ENCODE measurements at places on chromosomes 11 and 22.

- no peak for DNase-seq
Observed at GRCh38 chr11:123062892-123063825, 1.2 kb upstream of the HSPA8 start.

DNA sequence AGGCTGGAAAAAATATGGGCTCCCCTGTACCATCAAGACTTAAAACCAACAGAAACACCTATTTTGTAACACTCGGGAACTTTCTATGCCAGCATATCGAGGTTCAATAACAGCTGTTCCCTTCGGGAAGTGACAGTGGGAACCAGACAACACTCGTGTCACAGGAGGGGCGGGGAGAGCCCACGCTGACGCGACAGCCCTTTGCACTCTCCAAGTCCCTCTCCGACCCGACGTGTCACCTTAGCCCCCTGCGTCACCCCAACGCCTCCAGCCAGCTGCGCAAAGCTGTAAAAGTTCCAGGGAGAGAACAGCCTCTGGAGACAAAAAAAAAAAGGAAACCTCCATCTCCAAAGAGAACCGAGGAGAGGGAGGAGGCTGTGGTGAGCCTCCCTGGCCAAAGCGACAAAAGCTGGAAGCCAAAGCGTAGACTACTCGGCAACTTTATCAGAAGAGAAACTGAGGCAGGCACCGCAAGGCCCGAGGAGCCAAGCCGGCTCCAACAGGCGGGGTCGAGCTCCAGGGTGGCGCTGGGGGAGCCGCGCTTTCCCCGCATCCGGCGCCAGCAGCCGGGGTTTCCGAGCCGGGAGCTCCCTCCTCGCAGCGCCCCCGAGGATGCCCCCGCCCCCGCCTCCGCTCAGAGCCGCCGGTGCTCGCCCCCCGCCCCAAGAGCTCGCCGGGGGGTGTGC is 751 bp downstream of the ARFGAP3 start:
- DNase-seq = no peak

- DNase-seq = no peak
Observed at GRCh38 chr11:20125927-20126326, 34.3 kb downstream of the DBX1 start.

GRCh38 chr11:69088676-69089146 is 40.0 kb downstream of the TPCN2 start:
- peak; percentile 55 for DNase-seq

DNA sequence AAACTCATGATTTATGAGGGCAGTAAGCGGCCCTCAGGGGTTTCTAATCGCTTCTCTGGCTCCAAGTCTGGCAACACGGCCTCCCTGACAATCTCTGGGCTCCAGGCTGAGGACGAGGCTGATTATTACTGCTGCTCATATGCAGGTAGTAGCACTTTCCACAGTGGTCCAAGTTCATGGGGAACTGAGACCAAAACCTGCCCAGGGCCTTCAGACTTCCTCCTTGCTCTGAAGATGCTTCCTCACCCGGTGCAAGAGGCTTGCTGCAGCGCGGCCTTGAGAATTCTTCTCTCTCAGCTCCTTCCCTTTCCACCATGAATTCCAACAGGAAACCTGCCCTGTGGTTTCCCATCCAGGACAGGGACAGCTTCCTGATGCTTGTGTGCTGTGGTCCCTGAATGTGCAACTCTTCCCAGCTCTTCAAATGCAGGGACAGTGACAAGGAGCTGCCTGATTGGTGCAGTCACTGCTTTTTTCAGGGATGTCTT is 53.9 kb downstream of the GGTLC2 start:
- DNase-seq = no peak

DNA sequence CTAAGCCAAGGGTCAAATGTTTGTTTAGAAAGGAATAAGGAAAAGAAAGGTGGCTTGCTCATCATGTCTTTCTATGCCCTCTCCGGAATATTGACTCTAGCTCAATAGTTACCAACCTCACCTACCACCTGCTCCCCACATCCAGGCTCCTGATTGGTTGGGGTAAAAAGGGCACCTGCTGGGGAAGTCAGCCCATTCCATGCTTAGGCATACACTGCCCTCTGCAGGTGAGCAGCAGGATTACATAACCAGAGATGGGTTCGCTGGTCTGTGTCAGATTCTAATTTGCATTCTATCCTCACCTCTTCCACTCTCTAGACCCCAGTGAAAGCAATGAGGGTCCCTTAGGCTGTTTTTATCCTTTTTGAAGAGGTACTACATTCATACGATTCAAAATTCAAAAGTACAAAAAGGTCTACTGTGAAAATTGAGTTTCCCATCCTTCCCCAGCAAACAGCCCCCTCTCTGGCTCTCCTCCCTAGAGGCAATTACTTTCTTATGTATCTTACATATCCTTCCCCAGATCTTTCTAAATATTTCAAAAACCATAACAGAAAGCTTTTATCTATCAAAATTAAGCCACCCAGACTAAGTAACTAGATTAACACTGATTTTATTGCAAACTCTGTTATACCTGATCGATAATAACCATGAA is 98.0 kb upstream of the ASPHD2 start:
- peak; percentile 25 for DNase-seq

- no peak for DNase-seq
Observed at GRCh38 chr11:20621679-20622078, 22.3 kb downstream of the SLC6A5 start.

- no peak for DNase-seq
Observed at GRCh38 chr11:117457835-117458234, 130.2 kb downstream of the CEP164 start.

DNA sequence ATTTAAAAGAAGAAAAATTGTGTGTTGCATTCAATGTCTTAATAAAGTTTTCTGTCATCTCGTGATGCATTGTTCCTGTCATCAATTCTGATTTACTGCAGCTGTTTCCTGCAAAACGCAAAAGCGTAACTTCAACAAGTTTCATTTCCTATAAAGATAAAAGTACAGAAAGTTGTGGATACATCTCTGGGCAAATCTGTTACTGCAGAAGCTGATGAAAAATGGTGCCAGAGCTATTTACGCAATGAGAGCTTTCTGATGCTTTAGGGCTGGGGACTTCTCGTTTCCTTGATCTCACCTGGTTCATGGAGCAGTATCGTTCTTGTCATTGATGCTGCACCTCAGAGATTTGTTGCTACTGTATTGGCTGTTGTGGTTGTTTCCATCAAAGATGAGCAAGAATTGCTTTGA is 15.5 kb upstream of the MS4A12 start:
- no peak for DNase-seq

DNA sequence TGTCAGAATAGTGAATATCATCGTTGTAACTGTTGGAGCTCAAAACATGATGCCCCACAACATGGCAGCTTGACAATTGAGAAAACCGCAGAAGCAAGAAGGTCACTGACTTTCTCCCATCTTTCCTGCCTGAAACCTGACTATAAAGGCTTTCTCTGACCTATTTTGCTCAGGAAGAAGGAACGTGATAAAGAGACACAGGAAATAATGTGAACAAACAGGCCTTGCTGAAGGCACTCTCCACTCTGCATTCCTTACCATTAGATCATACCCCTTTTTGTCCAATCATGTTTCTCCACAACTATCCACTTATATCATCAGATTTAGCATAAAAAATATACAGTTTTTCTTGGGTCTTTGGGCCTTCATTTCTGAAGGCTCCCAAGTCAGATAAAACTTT is 916.8 kb downstream of the METTL15 start:
- DNase-seq = no peak

DNA sequence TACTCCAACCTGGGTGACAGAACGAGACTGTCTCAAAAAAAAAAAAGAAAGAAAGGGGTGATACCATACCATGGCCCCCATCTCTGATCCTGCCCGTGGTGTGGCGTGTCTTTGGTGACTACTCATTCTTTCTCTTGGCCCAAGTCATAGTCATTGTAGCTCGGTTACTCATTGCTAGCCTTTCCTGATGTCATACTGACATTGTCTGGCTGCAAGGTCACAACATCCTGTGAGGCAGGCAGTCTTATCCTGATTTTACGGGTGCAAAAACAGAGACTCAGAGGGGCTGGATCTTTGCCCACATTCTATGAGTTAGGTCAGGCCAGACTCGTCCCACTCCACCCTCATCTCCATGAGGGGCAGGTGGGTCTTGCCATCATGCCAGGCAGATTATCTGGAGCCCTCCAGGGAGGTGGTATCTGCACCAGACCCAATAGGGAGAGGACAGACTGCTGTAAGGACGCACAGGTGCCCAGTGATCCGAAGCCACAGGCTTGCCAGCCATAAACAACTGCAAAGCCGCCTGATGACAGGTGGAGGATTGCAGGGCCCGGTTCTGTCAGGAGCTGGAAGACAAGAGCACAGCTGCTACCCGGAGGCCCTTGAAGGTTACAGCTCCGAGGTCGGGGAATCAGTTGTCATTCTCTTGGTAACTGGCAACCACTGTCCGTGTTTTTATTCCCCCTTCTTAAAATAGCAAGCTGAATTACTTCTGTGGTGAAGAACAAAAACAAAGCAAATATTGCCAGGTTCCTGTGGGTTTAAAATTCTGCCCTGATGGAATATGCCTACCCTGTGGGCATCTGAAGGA is 13.8 kb downstream of the TOM1 start:
- no peak for DNase-seq

DNA sequence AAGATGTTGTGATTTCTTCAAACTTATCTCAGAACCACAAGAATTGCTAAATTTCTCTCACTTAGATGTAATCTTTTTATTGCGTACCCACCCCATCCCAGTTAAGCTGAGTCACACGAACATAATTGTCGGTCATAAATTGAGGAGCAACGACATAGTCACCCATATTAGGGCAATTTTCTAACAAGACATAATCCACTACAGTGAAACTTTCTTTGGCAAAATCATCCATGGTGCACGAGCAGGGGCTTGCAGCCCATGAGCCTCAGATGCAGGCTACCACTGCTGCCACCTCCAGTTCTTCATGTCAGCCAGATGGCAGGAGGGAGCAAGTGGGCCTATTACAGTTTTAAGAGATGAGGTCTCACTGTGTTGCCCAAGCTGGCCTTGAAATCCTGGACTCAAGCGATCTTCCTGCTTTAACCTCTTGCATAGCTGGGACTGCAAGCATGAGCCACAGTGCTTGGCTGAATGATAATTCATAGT is 70.3 kb upstream of the GRK2 start:
- peak; percentile 61 for DNase-seq

DNA sequence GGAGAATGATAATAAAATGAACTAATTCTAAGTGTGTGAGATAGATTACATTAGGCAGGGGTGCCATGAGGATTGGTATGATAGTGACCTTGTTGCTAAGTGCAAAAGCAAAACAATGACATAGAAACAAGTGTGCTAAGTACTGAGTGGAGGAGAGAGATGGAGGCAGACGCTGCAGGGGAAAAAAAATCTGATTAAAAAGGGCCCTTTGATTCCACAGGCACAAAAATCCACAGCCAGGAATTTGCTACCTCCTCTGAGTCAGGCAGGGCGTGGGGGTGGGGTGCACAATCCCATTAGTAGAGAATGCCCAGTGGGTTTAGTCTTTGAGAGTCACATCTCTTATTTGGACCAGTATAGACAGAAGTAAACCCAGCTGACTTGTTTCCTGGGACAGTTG is at the start of gene CNTF:
CNTF (plus strand) TSS at position 322 of the 400 bp plus-strand sequence. CDS start 88 bp downstream, outside the sequence.
- DNase-seq = no peak
